Spinal cord (tissue), 10 donors: ENCODE measurements at places on chromosomes 6 and 20. TPM values are rescaled to one million over a fixed set of nuclear protein-coding genes. Genes with fewer than 3 reads are reported as not detected.

GRCh38 chr6:45964300-45964699 lies 51.4 kb downstream of the CLIC5 start:
- no peaks in the 10 kb centered on the region for H3K4me1 ChIP-seq
- H3K36me3 ChIP-seq: no peaks in the 10 kb centered on the region
- no peak overlapping the region for H3K4me3 ChIP-seq
- no peaks in the 10 kb centered on the region for H3K27me3 ChIP-seq
- H3K27ac ChIP-seq: no peak overlapping the region

- no peak overlapping the region for H3K4me3 ChIP-seq
- no peaks in the 10 kb centered on the region for H3K36me3 ChIP-seq
- no peaks in the 10 kb centered on the region for H3K4me1 ChIP-seq
- DNase-seq: no peak
- no peak overlapping the region for H3K27ac ChIP-seq
- no peaks in the 10 kb centered on the region for H3K27me3 ChIP-seq
Observed at GRCh38 chr20:8645326-8645725, 423.6 kb upstream of the PLCB4 start.

DNA sequence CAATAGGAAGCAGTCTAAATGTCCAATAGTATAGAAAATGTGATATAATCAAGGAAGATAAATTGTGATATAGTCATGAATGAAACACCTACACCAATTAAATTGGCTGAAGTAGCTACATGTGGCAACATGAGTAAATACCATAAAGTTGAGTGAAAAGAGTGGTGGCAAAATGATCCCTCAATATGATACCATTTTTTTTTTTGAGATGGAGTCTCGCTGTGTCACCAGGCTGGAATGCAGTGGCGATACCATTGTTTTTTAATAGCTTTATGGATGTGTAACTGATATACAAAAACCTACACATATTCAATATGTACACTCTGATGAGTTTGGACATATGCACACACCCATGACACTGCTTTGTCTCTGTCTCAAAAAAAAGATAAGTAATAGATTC lies 20.9 kb upstream of the ILRUN start:
- H3K4me1 ChIP-seq: no peaks in the 10 kb centered on the region
- H3K36me3 ChIP-seq: no peaks in the 10 kb centered on the region
- no peaks in the 10 kb centered on the region for H3K27me3 ChIP-seq
- no peak overlapping the region for H3K4me3 ChIP-seq

GRCh38 chr6:133377219-133377618 lies 136.1 kb downstream of the EYA4 start:
- no peaks in the 10 kb centered on the region for H3K4me1 ChIP-seq
- no peak overlapping the region for H3K4me3 ChIP-seq
- H3K27me3 ChIP-seq: no peaks in the 10 kb centered on the region
- no peak overlapping the region for H3K27ac ChIP-seq

DNA sequence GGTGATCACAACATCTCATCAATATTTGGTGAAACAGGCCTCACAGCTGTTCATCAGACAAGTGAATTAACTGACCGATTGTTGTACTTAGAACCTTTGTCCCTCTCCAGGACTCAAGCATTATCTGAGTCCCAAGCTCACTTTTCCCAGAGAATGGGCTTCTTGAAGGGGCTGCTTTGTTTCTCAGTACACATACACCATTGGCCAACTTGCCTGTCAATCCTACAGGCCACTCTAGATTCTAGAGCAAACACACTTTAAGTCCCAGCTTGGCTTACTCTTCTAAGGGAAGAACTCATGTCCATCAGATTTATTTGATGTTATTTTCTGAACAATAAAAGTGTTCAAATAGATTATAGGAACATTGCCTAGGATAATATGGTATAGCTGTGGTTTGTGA lies 249.5 kb downstream of the BCKDHB start:
- H3K36me3 ChIP-seq: no peaks in the 10 kb centered on the region
- H3K4me3 ChIP-seq: no peak overlapping the region
- no peaks in the 10 kb centered on the region for H3K27me3 ChIP-seq
- H3K4me1 ChIP-seq: peaks cover 3% of the 10 kb centered on the region
- no peak for DNase-seq
- no peak overlapping the region for H3K27ac ChIP-seq

- no peaks in the 10 kb centered on the region for H3K36me3 ChIP-seq
- no peak overlapping the region for H3K27ac ChIP-seq
- no peak overlapping the region for H3K4me3 ChIP-seq
- H3K27me3 ChIP-seq: no peaks in the 10 kb centered on the region
Observed at GRCh38 chr6:13355999-13356785, 27.9 kb upstream of the TBC1D7 start.

GRCh38 chr6:85115376-85115775 lies 334.5 kb upstream of the NT5E start:
- H3K4me3 ChIP-seq: no peak overlapping the region
- H3K36me3 ChIP-seq: no peaks in the 10 kb centered on the region
- H3K27ac ChIP-seq: no peak overlapping the region
- no peaks in the 10 kb centered on the region for H3K4me1 ChIP-seq
- DNase-seq: no peak

Gene OR2J3
- total RNA-seq: 0.10 TPM

Gene SEL1L2
- total RNA-seq: not detected

Gene HLA-F
- total RNA-seq: 8.9 TPM
